ENCODE measurements at places on chromosomes 12 and 14. TPM values are rescaled to one million over a fixed set of nuclear protein-coding genes. Genes with fewer than 3 reads are reported as not detected.

GRCh38 chr12:94245631-94246383, 97.4 kb downstream of the PLXNC1 start:
- DNase-seq: no peak

DNA sequence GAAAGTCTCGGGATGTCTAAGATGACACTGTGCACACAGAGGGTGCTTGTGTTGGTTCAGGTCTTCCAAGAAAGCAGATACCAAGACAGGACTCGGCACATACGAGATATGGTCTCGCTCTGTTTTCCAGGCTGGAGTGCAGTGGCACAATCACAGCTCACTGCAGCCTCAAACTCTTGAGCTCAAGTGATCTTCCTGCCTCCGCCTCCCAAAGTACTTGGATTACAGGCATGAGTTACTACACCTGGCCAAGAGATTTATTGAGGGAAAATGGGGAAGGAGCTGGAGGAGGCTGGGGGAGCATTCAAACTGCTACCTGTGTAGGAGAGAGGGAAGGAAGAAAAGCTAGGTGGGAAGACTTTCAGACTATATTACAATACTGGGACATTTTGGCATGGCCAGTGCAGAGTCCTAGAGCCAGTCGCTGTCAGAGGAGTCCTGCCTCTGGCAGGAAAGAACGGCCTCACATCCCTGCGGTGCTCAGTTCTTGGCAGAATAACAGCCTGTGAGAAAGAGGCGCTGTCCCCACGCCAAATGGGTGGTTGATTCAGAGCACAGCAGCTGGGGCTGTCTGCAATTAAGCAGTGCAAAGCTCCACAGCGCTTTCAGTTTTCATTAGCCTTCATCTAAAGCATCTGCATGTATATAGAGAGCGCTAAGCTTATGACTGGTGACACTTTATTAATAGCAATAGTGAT, 18.3 kb downstream of the SLC17A8 start:
- peak; percentile 21 for DNase-seq

Gene NR1H4
- under 0.01 TPM for total RNA-seq

DNA sequence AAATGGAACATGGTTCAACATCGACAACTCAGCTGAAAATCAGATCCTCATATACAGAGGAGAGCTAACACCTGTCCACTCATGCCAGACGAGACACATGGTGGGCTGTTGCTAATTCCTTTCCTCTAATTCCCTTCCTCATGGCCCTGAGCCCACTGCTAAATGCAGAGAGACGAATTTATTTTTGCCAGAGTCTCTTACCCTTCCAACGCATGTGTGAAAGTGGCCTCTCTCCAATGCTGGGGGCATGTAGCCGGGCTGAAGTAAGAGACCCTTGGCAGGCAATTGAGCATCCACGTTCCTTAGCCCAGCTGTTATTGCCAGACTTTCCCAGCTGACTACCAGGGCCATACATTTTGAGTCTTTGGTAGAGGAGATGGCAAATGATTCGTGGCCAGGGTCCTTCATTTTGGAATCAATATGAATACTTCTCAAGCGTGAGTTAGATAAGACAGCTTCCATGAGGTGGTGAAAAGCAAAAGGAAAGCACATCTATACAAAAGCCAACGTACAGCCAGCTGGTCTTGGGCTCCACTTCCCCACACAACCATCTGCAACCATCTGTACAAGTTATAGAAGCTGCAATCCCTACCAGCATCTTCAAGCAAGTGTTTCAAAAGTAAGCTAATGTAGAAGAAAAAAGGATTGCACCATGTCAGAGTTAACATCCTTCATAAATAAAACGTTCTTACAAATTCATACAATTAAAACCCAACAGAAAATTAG, 28.6 kb downstream of the CORO1C start:
- DNase-seq: no peak

Gene B4GALNT1
- total RNA-seq: 5.2 TPM

GRCh38 chr12:6827982-6828780, at the start of gene P3H3:
TSS of gene P3H3 (plus strand) at chr12:6828407. CDS start at chr12:6828441, 34 bp downstream.
- peak; percentile 49 for DNase-seq

DNA sequence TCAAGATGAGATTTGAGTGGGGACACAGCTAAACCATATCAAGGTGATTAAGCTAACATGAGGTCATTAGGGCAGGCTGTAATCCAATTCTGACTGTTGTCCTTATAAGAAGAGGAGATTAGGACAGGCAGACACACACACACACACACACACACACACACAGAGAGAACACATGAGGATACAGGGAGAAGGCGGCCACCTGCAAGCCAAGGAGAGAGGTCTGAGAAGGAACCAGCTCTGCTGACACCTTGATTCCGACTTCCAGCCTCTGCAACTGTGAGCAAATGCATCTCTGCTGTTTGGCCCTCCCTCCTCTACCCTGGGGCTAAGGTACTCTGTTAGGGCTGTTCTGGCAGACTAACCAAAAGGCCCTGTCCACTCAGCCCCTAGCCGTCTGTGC, 112.5 kb upstream of the GSC start:
- no peak for DNase-seq

GRCh38 chr12:53218551-53219291, 11.7 kb upstream of the ITGB7 start:
- peak; percentile 30 for DNase-seq

- no peak for DNase-seq
Observed at GRCh38 chr12:124920353-124920935, 6.0 kb upstream of the UBC start.

Gene TMEM63C
- not detected for total RNA-seq

DNA sequence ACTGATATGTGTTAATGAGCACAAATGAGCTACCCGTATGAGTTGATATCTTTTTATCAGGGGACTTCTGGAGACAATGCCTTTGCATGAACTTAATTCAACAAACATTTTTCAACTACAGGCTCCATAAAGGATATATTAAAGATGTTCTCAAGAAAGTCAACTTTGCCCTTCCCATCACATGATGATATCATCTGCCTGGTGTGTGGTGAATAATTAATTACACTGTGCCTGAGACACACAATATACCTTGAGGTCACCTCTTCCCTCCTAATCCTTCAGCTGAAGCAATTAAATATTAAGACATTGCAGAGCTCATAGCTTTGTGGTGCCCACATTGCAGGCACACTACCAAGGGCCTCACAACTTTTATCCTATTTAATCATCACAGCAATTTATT, 22.3 kb upstream of the NTF3 start:
- DNase-seq: no peak

DNA sequence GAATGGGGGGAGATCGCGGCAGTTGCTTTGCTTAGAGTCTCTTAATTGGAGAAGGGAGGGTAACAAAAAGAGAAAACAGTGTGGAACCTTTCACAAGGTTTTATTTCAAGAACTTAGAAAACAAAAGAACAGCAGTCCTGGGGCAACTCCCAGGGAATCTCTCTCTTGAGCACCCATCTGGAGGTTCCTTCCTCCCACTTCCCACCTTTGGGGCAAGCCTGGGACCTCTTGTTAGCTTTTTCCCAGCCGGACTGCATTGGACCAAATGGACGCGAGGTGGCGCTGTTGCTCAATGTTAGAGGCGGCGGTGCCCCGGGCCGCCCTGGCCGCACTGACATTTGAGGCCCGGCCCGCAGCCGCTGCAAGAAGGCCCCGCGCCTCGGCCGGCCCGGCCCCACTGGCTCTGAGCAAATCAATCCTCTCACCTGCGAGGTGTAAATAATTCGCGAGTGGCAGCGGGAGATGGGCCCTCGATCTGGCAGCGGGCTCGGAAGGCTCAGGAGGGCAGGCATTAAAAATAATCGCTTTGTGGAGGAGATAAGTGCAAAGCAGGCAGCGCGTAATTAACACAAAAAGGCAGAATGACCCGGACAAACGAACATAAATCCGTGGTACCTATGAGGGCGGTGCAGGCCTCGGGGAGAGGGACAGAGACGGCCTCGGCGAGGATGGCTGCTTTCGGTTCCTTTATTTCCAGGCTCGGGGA, 2.8 kb upstream of the HOXC8 start:
- DNase-seq: peak; percentile 91

Gene MSI1
- total RNA-seq: not detected

Gene MLH3
- total RNA-seq: 21.6 TPM

DNA sequence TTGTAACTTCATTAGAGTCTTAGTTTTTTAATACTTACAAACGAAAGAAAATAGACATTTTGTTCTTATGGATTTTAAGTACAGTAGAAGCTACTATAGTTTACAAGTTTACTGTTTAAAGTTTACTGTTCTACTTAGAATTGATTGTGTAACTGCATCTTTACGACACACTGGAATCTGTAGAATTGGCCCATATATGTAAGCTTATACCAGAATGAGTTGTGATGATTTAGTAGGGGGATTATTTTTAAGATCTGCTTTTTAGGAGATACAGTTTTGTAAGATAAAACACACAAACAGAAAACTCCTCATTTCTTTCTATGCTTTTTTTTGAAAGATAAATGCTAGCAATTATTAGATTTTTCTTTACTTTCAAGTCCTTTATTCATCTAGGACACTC, 30.2 kb upstream of the NAV3 start:
- peak; percentile 84 for DNase-seq

Gene EML1
- 34.5 TPM for total RNA-seq

- no peak for DNase-seq
Observed at GRCh38 chr12:70309348-70309747, 56.7 kb upstream of the KCNMB4 start.

Gene GPR132
- under 0.01 TPM for total RNA-seq

Gene RNASE4
- 7.4 TPM for total RNA-seq

Gene MFAP5
- 4.8 TPM for total RNA-seq

DNA sequence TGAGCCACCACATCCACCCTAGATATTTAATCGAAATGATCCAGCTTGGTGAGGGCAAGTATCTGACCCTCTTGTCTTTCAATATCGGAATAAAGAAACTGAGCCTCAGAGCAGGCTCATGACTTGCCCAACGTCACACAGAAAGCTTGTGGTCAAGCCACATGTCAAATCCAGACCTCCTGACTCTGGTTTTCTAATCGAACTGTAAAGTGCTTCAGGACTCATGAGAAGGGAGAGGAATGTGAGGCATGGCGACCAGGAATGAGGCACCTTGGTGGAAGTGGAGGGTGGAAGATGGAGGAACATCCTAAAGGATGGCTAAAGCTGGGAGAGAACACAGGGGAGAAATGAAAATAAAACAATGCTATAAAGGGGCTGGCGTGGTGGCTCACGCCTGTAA, 27.9 kb upstream of the SPPL3 start:
- DNase-seq: no peak

DNA sequence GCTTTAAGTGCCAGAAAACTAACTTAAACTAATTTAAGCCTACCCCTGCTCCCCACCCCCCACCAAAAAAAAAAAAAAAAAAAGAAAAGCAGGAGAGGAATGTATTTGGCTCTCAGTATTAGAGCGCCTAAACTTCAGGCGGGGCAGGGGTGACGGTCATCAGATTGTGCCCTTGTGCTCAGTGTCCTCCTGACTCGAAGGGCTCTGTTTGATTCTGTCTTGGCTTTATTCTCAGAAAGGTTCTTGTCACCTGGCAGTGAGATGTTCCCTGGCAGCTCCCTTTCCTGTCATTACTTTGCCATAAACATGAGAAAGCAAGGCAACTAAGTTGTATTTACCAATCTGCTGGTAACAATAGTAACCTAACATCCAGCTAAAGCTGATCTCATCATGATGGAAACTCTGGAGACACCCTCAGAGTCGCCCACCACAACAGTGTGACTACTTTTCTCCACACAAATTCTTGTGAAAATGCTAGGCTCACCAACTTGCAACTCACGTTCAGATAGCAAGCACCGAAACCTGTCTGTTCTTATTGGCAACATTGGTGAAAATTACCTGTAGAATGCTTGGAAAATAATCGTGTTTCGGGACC, 39.0 kb upstream of the WNK1 start:
- DNase-seq: no peak

GRCh38 chr12:46224386-46224785, 44.5 kb downstream of the SLC38A1 start:
- no peak for DNase-seq

Gene DLK1
- not detected for total RNA-seq

- no peak for DNase-seq
Observed at GRCh38 chr12:71767183-71767582, 12.5 kb downstream of the RAB21 start.

DNA sequence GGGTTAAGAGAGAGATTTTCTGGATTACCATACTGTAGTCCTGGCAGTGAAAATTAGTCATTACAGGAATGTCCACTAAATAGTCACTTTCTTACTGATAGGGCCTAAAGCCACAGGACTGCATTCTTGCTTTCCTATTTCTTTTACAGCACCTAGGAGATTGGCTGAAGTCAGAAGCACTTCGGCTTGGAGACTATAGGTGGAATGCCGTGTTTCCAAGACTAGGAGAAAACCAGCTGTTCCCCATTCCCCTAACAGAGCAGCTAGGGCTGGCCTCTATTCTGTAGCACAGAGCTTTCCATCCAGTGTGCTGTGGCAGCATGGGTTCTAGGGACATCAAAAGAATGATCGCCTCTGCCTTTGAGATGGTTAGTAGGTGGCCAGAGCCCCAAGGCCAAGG, 15.1 kb downstream of the PIGH start:
- DNase-seq: no peak

Gene SPX
- total RNA-seq: under 0.01 TPM

Gene POTEM
- not detected for total RNA-seq

GRCh38 chr12:109258607-109259544, 50.2 kb downstream of the FOXN4 start:
- DNase-seq: no peak

- peak; percentile 45 for DNase-seq
Observed at GRCh38 chr14:64388533-64389285, 556 bp downstream of the MTHFD1 start.

DNA sequence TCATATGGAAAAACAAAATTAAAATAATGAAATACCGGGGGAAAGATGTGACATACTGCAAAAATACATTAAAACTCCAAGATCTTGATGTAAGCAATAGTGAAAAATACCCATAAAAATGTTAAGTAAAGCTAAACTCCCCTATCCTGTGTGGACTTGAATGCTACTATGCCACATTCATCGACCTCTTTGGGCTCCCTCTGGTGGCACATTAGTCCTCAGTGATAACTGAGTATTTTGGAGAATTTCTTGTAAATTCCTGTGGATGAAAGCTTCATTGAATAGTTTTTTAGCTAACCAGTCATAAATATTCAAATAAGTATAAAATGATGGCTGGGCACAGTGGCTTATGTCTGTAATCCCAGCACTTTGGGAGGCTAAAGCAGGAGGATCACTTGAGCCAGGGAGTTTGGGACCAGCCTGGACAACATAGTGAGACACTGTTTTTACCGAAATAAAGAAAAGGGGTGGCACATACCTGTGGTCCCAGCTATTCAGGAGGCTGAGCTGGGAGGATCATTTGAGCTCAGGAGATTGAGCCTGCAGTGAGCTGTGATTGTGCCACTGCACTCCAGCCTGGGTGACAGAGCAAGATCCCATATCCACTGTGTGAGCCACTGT, 42.4 kb upstream of the SGPP1 start:
- peak; percentile 70 for DNase-seq

GRCh38 chr12:22759769-22760674, 135.1 kb downstream of the ETNK1 start:
- DNase-seq: peak; percentile 3

DNA sequence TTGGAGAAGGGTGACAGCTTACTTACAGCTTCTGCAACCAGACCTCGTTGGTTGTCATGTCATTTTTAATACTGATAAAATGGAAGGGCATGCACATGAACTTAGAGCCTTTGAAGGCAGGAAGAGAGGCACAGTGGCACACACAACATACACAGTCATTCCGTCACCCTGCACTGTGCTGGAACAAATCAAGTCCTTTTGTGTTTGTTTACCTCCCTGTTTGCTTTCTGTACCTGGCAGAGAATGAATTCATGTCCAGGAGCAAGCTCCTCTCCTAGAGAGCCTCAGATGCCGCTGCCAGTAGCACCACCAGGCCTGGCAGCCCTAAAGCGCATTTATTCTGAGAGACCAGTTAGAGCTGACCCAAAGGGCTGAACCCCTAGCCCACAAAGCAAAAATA, 460.3 kb downstream of the EGLN3 start:
- DNase-seq: no peak

- DNase-seq: no peak
Observed at GRCh38 chr12:100490056-100490455, 16.4 kb downstream of the NR1H4 start.

Gene ASPG
- total RNA-seq: not detected
